ENCODE measurements at places on chromosomes 3 and 15.

GRCh38 chr15:40323239-40323952 lies at the start of gene INAFM2:
Gene INAFM2, plus strand, starts transcription at chr15:40323692. Its CDS starts 364 bp downstream, at chr15:40324056.
- peak; percentile 87 for DNase-seq

DNA sequence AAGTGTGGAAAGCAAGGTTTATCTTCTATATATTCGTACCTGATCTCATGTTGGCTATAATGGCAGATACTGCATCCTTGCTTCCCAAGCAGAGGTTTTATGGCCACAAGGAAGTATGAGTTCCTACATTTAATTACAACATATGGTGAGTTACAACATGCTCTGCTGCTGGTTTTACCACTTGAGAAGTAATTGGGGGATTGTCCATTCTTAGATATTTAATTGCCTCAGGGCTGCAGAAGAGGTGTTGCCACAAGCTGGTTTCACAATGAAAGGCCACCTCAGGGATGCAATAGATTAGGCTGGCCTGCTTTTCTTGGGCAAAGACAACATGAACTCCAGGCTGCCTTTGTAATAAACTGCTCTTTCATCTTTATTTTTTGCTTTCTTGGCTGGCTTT lies 48.6 kb downstream of the RAP2B start:
- no peak for DNase-seq

DNA sequence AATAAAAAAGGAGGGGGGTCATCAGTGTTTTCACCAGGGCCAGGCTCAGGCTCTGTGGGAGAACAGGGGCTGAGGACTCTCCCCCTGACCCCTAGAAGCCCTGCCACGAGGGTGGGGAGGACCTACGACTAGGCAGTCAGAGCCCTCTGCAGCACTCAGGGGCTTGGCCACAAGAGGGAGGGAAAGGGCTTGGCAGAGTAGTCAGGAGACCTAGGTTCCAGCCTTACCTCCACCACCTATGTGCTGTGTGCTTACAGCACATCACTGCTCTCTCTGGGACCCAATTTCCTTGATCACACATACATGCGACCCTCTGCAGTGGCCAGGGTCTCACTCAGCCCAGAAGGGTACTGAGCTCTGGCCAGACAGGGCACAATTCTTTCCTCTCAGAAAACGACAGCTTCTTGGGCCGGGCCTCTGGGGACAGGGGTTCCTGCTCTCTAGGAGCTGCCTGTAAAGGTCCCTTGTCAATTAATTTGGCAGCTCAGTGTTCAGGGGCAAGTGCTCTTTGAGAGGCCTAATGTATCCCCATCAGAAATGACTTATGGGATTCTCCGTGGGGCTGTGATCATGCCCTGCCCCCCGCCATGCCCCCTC lies 16.4 kb upstream of the SKIC8 start:
- DNase-seq: no peak

DNA sequence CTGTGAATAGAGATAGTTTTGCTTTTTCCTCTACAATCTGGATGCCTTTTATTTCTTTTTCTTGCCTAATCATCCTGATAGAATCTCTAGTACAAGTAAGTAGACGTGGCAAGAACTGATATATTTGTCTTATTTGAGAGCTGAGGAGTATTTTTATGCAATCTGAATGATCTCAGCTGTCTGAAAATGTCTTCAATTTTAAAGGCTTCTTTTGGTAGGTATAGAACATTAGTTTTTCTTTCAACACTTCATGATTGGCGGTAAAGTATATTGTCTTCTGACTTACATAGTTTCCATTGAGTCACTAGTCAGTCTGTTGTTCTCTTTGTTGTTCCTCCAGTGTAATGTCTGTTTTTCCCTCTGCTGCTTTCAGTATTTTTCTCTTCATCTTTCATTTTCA lies 31.3 kb downstream of the MGA start:
- no peak for DNase-seq

- no peak for DNase-seq
Measured at GRCh38 chr3:192409201-192409837, 318.0 kb downstream of the FGF12 start.
